Globus pallidus (tissue), 1 donor: ENCODE measurements at places on chromosomes 12 and 14.

DNA sequence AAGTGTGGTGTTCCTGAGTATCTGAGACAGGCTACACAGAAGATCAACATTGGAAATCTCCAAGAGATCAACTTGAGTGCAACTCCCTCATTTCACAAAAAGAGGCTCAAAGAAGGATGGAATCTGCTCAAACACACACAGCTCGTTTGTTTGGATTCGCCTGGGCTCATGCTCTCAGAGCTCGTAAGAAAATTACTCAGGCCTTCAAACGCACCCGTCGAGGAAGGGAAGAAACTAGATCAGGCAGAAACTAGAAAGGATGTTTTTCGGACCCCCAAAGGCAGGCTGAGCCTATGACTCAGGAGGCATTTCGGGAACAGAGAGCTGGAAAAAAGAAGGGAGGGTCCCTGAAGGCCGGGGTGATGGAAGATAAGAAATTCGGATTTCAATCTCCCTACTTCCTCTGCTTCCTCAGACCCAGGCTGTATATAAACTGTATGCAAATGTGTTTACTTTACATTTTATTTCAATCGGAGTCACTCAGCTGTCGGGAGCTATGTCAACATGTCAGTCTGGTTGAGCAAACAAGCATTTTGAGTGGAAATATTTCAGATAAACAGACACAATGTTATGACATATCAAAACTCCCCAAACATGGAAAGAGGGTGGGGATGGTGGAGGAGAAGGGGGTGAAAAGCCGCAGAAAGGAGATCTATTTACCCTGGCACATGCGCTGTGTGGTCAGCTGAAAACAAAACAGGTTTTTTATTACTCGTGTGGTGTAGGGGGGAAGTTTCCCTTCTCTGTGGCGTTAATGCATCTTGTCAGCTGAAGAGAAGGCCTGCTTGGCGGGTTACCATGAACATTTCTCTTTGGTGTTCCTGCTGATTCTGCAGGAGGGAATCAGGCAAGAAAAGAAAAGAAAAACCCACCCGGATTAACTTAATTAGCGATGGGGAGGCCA lies 129.1 kb upstream of the TBX3 start:
- DNase-seq, result no peak

- no peak for DNase-seq
Observed at GRCh38 chr14:89806451-89806850, 148.1 kb downstream of the EFCAB11 start.

DNA sequence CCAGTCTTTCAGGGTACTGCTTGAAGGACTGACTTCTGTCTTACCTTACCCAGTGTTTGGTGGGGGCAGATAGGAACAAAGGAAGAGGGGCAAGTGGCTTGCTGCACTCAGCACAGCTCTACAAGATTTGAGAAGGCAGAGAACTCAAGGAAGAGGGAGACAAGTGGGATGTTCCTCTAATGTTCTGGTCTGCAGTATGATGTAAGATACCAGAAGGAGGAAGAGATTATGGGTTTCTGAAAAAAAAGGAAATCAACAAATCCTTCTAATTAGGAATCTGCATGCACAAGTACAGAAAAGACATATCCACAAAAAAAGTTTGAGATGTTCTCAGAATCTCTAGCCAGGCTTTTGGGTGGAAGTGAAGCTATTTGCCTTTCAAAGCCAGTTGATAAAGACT lies 37.1 kb downstream of the USP15 start:
- no peak for DNase-seq

GRCh38 chr14:74490486-74490885 lies 2.6 kb downstream of the NPC2 start:
- no peak for DNase-seq

DNA sequence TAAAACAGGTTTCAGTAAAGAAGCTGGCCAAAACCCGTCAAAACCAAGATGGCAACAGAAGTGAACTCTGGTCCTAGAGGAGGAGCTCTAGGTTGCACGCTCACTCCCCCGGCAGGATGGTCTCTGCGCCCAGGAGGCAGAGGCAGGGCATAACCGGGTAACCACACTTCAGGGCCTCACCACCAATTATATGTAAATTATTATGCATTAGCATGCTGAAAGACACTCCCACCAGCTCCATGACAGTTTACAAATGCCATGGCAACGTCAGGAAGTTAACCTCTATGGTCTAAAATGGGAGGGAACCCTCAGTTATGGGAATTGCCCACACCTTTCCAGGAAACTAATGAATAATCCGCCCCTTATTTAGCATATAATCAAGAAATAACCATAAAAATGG lies 20.1 kb upstream of the SLC6A12 start:
- no peak for DNase-seq

DNA sequence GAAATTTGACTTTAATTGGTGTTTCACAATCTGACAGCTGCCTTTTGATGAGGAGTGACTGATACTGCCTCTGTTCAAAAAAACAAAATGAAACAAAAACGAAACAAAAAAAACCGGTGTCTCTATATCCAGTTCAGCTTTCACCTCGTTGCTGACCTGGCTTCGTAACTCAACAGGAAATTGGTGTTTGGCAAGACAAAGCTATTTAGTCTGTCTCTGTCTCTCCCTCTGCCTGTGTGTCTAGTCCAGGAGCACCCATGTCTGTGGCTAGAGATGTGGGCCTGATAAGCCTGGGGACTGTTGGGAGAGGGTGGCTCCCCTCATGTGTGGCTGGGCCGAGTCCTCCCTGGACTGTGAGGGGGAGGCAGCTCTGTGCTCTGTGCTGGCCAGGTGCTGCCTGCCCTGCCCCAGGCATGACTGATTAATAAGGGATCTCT lies 11.3 kb downstream of the CACNA1C start:
- no peak for DNase-seq

- DNase-seq, result peak; percentile 32
Observed at GRCh38 chr12:109387425-109388166, 39.9 kb downstream of the MYO1H start.

GRCh38 chr14:34691206-34691605 lies 23.2 kb downstream of the CFL2 start:
- no peak for DNase-seq

GRCh38 chr12:6334940-6335450 lies 6.9 kb downstream of the TNFRSF1A start:
- DNase-seq, result no peak

DNA sequence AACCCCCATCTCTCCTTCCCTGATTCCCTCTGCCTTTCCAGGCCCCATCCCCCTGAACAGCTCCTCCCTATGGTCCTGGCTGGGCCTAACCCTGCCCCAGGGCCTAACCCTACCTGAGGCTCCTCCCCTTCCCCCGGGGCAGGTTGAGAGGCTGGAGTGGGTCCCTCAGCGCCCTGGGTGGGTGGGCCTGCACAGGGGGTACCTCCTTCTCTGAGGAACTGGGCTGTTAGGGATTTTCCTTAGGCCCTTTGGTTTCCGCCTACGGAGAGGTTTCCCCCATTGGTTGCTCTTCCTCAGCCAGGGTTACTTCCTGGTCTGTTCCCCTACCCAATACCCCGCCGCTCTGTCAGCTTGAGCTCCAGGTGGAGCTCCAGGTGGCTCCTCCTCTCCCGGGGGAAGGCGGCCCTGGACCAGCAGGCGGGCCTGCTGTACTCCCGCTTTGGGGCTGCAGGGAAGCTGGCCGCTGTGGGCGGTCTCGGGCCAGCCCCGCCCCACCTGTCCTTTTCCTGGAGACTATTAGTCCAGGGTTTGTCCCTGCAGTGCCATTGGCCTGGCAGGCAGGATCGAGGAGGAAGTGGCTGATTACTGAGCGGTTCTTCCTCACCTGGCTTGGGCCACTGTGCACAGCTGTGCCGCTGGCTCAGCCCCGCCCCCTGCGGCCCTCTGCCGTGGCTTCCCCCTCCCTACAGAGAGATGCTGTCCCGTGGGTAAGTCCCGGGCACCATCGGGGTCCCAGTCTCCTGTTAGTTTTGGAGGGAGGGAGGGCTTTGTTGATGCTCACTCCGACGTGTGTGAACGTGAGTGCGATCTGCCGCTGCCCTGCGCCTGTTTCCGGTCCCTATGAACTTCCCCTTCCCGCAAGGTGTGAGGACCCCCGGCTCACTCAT lies 2.5 kb downstream of the C12orf57 start:
- no peak for DNase-seq

- DNase-seq, result peak; percentile 74
Observed at GRCh38 chr14:29927376-29928116, at the start of gene PRKD1. Gene PRKD1, minus strand, starts transcription at chr14:29927847.

DNA sequence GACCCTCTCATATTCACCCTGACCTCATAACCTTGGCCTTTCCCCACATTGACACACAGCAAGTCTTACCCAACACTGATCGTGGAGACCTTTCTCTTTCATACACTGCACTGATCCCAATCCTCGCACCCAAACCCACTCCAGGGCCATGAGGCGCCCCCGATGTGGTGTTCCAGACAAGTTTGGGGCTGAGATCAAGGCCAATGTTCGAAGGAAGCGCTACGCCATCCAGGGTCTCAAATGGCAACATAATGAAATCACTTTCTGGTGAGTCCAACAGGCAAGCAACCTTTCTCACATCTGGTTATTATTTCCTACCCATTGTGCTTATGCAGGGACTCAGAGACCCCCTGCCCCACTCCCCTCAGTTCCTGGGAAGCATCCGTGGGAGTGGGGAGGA lies 5.4 kb downstream of the MMP14 start:
- no peak for DNase-seq

DNA sequence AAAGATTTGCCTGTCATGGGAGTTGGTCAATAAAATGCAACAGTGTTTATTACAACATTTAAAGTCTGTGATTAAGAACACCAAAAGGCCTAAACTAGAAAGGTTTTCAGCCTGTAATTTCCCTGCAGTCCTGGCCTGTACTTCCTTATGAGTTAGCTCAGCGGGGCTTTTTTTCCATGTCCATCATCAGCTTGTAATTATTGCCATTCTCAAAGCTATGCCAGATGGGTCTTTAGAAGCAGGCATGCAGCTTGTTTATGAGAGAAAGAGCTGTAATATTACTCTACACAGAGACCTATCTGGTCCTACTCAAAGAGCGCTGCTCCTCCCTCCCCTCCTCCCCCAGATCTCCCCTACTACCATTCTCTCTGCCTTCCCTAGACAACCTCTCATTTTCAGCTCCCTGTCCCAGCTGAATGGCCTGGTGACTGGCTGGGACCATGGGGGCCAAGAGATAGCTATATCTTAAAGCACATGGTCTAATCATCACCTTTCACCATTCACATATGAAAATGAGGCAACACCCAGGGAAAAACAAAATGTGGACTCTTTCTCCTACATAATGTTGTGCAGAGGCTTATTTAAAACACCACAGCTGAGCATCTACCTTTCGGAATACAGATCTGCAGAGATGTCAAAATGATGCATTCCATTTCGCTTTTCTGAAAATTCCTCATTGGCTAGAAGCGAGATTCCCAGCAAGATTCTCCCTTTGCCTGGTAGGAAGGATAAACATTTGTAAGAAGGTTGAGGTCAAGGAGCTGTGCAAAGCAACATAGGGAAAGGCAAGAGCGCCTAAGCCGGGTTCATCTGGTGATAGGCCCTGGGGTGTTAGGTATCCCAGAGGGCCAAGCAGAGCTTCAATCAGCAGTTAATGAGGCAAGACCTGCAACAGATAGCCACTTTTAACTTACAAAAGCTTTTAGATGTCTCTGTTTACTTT lies 209.7 kb upstream of the CDKN3 start:
- DNase-seq, result no peak

DNA sequence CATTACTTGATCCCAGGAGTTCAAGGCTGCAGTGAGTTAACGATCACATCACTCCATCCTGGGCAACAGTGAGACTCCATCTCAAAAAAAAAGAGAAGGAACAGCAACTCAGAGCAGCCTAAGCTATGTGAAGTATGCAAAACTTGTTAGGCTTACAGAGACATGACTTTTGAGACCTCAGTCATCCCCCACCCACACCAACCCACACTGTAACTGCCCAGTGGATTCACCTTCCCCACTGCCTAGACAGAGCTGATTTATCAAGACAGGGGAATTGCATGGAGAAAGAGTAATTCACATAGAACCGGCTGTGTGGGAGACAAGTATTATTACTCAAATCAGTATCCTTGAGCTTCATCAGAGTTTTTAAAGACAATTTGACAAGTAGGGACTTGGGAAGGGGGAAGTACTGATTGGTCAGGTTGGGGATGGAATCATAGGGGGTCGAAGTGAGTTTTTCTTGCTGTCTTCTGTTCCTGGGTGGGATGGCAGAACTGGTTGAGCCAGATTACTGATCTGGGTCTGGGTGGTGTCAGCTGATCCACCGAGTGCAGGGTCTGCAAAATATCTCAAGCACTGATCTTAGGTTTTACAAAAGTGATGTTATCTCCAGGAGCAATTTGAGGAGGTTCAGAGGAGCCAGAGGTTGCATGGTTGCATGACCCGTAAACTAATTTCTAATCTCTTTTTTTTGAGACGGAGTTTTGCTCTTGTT lies 6.2 kb upstream of the WDR89 start:
- DNase-seq, result no peak

DNA sequence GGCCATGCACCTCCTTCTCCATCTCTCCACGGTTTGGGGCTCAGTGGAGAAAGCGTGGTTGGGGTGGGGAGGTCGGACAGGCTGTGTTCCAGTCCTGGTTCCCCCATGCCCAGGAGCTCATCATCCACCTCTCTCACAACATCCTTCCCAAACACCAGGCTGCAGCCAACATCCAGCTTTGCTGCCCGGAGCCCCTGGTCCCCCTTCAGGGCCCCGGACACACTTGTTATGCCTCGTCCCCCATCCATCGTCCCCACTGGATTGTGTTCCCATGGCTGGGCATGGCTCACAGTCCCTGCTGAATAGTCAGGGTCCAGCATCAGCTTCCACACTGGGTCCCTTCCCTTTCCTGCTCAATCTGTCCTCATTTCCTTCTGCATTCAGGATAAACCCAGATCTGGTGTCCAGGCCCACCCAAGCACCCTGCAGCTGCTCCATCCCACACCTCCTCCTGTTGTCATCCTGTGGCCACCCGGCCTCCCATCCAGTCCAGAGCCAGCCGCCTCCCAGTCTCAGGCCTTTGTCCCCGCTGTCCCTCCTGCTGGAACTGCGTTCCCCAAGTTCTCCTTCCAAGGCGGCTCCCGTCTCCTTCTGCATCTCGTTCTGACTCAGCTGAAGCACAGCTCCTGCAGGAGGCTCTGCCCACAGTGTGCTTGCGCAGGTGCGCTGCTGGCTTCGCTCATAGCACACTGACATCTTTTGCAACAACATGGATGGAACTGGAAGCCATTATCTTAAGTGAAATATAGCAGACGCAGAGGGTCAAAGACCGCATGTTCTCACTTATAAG lies 211.4 kb upstream of the RTL1 start:
- DNase-seq, result no peak
